Stimulated activated CD4-positive, alpha-beta T cell treated with anti-CD3 and anti-CD28 coated beads, Interleukin-1b, Interleukin-23, amount 100 ng/mL, for 48 hours (primary cell): ENCODE measurements at places on chromosomes 7 and 10.

- no peak for DNase-seq
Measured at GRCh38 chr7:78514634-78515033, 716.1 kb downstream of the PHTF2 start.

DNA sequence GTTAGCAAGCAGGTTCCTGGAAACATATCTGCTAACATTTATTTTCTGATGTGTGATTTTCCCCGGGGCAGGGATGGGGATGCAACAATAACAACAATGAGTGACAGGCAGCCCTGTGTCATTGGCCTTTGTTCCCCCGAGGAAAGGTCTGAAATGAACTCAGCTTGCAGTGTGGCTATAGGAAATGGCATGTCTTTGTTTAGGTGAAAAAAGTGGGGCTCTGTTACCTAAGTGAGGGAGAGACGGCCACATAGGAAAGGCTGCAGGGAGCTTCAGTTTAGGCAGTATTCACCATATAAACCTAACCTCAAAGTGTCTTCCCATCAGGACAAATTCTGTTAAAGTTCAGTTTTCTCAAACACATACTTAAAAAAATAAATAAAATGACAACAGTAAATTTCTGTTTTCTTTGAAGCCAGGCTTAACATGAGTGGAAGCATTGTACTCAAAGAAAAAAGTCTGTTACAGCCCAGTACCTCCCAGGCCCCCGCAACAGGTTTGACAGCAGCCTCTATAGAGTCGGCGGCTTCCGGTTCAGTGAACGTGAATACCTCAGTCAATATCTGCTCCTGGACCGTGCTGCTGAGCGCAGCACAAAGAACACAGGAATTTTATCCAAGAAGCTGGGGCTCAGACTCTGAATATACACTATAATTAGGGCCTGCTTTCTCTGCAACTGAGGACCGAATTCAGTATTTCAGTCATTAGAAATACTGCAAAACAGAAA is 168.3 kb downstream of the GLI3 start:
- no peak for DNase-seq

GRCh38 chr7:92988941-92989545 is 128.7 kb downstream of the SAMD9 start:
- no peak for DNase-seq

DNA sequence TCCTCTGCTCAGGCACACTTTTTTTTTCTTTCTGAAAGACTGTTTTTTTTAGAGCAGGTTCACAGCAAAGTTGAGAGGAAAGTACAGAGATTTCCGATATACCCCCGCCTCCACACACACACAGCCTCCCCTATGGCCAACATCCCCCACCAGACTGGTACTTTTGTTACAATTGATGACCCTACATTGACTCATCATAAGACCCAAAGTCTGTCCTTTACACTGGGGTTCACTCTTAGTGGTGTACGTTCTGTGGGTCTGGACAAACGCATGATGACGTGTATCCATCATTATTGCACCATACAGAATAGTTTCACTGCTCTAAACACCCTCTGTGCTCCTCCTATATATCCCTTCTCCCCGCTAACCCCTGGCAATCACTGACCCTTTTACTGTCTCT is 107.7 kb downstream of the RBM20 start:
- peak; percentile 29 for DNase-seq

DNA sequence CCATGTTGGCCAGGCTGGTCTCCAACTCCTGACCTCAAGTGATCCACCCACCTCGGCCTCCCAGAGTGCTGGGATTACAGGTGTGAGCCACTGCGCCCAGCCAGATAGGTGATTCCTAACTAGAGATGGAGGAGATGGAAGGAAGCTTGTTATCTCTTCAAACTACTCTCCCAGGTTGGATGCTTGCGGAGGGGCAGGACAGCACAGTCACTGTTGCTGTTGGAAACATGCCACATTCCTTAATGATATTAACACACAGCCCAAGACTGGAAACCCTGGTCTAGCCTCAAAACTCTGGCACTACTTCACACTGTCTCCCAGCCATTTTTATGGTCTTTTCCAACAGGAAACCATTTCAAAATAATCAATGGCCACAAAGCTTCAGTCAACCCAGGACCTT is 468.8 kb upstream of the NRP1 start:
- no peak for DNase-seq

DNA sequence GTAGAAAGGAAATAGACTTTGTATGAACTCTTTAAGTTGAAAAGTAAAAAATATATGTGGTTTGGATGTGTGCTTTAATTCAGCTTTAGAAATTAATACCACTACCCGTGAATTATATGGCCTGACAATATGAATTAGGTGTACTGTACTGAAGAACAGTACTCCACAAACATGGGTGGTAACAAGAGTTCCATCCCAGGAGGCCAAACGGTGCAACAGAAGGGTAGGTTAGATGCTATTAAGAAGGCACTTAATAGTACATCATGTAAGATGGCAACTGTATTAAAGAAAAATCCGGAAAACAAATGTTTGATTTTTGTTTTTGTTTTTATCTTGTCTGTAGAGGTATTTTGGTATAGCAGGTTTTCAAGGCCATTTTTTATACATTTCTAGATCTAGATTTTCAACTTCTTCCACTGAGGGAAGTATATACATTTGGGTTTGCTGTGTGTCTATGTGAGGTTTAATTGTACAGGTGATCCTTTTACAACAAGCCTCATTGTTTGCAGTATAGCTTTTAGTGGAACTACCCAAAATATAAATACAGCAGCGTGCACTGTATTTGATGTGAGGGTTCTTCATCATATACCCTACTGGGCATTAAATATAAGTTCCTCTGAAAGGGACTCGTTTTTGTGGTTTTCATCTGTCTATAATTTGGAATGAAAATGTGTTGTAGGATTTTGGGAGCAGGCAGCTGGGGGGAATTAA is 115.7 kb downstream of the SVOPL start:
- DNase-seq = no peak

DNA sequence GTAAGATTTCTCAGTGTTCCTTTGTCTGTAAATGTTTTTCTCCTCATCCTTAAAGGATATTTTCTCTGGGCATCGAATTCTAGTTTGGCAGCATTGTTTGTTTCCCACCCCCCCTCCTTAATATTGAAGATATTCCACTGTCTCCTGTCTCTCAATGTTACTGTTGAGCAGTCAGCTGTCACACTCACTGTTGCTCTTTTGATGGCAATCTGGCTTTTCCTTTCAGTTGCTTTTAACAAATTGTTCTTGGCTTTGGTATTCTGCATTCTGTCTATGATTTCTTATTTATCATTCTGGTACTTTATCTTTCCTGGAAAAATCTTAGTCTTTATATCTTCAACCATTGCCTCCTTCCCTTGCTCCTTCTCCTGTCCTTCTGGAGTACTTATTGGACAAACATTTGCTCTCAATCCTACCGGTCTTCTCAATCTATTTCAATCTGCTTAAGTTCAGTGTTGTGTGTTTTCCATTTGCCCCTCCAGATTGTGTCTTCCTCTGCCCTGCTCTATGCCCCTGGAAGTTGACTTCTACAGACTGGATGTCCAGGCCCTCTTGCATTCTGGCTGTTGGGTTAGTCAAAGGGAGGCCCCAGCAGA is 9.3 kb upstream of the GTPBP4 start:
- no peak for DNase-seq

DNA sequence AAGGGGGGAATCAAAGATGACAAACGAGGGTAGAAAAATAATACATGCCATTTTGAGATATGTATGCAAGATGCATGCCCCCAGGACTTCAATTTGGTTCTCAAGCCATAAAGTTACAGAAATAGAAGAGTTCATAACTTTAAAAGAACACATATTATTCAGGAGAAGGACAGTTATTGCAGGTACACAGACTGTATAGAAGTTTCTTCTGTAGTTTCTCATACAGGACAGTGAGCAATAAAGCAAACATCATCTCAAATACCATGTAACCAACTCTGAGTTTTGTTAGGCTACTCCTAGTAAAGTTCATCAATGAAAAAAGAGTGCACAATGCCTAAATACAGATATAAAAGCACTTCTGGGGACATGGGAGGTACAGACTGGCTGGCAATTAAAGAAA is 226.6 kb downstream of the RELN start:
- no peak for DNase-seq

DNA sequence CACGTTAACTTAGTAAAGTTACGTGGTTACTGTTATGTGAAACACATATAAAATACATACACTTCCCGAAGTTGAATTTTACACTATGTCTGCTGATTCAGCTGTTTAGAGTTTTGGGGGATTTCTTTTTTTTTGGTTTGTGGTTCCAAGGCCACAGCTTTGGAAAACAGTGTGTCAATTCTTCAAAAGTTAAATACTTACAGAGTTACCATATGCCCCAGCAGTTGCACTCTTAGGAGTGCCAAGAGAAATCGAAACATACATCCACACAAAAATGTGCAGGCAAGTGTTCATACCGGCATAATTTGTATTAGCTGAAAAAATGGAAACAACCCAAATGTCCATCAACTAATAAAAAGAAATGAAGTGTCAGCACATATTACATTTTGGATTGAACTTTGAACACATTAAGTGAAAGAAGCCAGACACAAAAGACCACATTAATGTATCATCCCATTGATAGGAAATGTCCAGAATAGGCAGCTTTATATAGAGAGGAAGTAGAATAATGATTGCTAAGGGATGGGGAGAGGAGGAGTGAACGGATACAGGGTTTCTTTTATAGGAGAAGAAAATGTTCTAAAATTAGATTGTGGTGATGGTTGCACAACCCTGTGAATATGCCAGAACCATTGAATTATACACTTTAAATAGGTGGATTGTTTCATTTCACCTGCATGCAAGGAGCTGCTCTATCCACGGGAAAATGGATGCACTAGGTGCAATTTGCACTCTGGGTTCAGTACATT is 17.6 kb downstream of the APBB1IP start:
- no peak for DNase-seq

DNA sequence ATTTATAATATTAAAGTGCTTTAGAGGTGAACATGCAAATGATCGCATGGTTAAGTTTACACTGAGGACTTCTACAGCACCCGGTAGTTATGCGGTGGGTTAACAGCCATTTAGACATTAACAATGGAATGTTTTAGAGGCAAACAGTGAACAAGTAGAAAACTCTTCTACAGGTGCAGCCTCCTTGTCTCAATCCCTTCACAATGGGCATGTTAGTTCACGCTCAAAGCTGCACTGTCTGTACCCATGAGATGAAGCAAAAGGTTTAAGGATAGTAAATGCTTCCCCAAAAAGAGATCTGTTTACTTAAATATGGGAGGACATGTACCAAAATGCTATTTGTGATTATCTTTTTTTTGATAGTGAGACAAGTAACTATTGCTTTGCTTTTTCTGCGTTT is 25.1 kb downstream of the PUS7 start:
- DNase-seq = no peak

DNA sequence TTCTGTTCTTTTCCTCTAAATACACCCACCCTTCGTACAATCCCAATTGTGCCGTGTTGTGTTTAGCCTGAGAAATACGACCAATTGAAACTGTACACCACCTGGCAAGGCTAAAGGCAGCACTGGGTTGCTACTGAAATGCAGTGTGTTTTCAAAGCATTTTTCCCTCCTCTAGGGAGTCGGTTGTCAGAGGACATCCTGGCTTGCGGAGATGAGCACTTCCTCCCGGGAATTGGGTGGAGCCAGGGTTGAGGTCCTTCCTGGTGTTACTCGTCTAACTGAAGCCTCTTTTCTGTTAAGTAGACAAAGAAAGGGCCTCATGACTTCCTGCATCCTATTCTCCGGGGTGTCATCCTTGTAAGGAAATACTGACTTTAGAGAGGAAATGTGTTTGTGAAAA is 133.5 kb downstream of the MTPAP start:
- DNase-seq = no peak

- peak; percentile 21 for DNase-seq
Measured at GRCh38 chr10:117663750-117664149, 121.2 kb downstream of the EMX2 start.

DNA sequence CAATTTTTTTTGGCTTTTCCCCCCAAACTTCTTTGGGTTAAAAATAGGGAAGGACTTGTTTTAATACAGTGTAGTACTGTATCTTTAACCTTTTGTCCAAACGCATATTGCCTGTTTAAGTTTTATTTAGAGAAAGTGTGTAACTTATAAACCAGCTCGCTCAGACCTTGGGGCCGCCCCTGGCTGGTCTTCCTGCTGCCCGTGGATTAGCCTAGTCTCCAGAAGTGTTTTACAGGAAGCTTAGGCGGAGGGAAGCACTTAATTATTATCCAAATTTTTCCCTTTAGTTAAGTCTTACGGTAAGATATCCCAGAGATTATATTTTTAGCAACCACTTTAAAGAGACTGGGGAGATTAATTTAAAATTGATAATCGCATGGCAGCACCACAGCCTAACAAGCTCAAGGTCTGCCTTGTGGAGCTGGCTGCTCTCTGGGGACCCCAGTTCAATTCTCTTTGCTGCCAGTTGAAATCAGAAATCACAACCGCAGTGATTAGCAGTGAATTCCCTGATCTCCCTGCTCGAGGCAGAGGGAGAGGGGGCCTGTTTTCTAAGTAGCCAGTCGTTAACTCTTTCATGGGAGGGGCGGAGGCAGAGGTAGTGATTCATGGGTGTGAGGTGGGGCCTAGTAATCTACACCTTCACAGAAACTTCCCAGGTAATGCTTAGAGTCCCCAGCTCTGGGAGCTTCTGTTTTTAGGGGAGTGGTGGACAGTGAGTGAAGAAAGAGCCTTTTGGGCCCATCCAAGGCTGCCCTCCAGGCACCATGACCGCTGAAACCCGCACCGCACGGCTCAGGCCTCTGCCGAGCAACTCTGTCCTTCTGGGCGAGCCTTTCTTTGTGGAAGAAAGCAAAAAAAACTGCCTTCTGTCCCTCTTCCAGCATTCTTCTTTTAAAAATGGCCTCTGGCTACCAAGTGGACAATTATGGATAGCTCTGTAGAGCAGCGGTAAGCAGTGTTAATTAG is 548.7 kb upstream of the GALNT17 start:
- no peak for DNase-seq

DNA sequence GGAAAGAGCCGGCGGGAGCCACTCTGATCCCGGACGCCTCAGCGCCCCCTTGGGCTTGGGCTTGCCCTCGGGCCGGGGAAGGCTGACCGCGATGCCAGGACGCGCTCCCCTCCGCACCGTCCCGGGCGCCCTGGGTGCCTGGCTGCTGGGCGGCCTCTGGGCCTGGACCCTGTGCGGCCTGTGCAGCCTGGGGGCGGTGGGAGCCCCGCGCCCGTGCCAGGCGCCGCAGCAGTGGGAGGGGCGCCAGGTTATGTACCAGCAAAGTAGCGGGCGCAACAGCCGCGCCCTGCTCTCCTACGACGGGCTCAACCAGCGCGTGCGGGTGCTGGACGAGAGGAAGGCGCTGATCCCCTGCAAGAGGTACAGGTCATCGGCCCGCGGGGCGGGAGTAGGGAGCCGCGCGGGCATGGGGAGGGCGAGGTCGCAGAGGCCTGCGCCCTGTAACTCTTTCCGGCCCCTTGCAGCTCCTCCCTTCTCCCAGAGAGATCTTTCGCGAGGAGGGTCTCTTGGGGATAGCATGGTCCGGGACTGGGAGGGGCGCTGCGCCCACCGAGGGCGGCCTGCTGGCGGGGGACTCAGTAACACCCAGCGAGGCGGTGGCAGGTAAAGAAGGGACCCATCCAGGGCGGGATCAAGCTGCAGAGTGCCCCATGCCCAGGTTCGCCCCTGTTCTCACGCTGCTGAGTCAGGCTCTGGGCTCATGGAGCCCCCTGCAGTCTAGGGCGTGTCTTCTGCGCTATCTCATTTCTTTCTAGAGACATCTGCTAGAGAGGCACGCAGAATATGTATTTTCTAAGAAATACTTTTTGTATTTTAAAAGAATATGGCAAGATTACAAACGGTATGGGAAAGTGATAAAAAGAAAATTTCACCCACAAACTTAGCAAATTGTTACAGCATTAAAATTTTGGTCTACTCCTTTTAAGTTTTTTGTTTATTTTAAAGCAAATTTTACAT is 687 bp downstream of the EPDR1 start:
- no peak for DNase-seq
